MG63 (cell line): ENCODE measurements at places on chromosomes 16 and 17. TPM values are rescaled to one million over a fixed set of nuclear protein-coding genes. Genes with fewer than 3 reads are reported as not detected.

GRCh38 chr16:1537763-1538289 lies 4.4 kb downstream of the TMEM204 start:
- DNase-seq, result no peak

TAOK2 gene
- total RNA-seq, result 41.3 and 59.4 TPM in 2 replicates

EPX gene
- not detected in 2 replicates for total RNA-seq

GRCh38 chr16:69273009-69273408 lies 38.1 kb upstream of the VPS4A start:
- no peak for DNase-seq

- DNase-seq, result no peak
Measured at GRCh38 chr17:64187093-64187895, 57.4 kb upstream of the ERN1 start.
